NCI-H1930 (cell line): ENCODE measurements at places on chromosomes 4 and X.
A peak's percentile ranks its signal among the peaks of the same experiment; 100 is the strongest.

DNA sequence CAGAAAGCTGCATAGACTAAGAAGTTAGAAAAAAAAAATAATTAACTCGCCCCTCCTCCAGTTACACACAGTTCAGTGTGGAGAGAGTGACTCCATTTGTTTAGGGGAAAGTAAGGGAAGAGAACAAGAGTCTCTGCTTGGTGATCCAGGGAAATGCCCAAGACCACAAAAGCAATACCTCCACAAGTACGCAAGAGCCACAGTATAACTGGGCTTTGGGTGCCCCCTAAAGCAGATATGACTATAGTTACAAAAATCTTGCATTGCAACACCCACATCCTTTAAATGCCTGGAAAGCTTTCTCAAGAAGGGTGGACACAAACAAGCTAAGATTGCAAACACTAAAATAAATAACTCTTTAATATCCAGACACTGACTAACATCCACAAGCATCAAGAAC is 164.2 kb upstream of the NRK start:
- DNase-seq, result no peak

- DNase-seq, result no peak
These were observed 479.5 kb upstream of the FAM47C start for GRCh38 chrX:36528661-36529060.

DNA sequence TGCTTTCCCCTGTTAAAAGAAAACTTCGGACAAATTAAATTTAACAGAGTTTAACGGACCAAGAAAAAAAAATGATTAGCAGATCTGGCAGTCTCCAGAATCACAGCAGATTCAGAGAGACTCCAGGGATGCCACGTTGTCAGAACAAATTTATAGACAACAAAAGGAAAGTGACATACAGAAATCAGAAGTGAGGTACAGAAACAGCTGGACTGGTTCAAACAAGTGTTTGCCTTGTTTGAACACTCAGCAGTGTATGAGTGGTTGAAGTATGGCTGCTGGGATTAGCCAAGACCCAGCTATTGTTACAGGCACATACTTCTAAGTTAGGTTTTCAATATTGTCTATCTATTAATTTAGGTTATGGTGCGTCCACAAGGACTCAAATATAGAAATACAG is 19.1 kb downstream of the PIR start:
- no peak for DNase-seq

DNA sequence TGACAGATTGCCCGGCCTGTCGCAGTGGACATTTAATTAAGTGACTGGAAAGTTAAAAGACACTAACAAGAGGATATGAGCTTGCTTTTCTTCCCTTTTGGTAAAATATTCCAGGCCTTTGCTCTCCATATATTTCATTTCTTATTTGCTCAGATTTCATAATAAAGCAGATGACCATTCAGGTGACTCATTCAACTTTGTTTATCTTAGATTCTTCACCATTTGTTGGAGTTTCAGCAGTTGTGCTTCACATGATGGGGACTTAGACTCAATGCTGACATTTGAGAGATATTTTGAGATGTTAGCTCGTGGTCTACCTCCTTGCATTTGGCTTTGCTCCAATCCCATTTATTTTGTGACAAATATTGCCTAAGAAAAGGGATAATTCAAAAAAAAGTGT is 312.2 kb downstream of the ARHGAP24 start:
- no peak for DNase-seq

GRCh38 chrX:55149242-55149641 is 60.4 kb downstream of the PAGE2 start:
- no peak for DNase-seq

GRCh38 chrX:124289443-124289842 is 43.0 kb upstream of the TEX13D start:
- peak; percentile 39 for DNase-seq

DNA sequence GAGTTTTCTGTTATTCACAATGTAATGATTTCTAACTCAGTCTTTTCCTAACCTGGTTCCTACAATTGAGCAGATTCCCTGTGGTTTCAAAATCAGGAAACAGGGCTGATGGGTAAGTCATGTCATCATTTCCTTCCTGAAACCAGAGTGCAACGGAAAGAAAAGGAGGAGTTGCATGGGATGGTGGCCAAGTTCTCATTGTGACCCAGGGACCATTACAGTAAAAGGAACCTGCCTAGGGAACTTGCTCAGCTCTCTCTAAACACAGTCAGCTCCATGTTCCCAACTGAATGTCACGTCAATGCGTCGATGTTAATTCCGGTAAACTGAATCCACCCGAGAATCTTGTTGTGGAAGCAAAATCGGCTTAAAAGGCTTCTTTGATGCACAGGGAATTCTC is 51.2 kb downstream of the LGI2 start:
- no peak for DNase-seq

- DNase-seq, result no peak
These were observed 101.0 kb upstream of the HS3ST1 start for GRCh38 chr4:11529625-11530201.

DNA sequence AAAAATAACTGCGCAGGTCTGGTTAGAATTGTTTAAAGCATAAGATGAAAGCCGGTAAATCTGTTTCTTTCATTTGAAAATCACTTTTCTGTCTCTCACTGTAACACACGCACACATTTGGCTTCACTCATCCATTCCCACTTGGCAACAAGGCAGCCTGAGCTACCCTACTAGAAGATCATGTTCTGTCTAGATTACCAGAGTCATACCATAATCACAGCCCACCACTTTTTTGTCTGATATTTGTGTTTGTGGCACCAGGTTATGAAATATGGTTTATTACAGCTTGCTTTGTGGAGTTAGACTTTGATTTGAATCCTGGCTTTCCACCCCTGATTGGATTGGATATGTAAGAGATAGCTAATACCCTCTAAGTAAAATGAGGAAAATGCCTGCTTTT is 2.2 kb downstream of the USO1 start:
- DNase-seq, result no peak

- no peak for DNase-seq
These were observed 107.7 kb downstream of the APOOL start for GRCh38 chrX:85111347-85111746.

DNA sequence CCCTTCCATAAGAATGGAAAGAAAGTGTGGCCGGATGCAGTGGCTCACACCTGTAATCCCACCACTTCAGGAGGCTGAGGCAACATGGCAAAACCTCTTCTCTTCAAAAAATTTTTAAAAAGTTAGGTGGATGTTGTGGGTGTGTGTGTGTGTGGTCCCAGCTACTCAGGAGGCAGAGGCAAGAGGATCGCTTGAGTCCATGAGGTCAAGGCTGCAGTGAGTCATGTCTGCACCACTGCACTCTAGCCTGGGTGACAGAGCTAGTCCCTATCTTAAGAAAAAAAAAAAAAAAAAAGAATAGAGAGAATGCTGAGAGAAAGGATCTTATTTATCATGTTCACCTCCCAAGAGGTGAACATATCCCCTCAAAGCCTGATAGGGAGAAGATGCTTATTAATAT is 492.1 kb upstream of the SMIM31 start:
- no peak for DNase-seq

GRCh38 chrX:44619039-44619438 is 76.4 kb upstream of the FUNDC1 start:
- no peak for DNase-seq

DNA sequence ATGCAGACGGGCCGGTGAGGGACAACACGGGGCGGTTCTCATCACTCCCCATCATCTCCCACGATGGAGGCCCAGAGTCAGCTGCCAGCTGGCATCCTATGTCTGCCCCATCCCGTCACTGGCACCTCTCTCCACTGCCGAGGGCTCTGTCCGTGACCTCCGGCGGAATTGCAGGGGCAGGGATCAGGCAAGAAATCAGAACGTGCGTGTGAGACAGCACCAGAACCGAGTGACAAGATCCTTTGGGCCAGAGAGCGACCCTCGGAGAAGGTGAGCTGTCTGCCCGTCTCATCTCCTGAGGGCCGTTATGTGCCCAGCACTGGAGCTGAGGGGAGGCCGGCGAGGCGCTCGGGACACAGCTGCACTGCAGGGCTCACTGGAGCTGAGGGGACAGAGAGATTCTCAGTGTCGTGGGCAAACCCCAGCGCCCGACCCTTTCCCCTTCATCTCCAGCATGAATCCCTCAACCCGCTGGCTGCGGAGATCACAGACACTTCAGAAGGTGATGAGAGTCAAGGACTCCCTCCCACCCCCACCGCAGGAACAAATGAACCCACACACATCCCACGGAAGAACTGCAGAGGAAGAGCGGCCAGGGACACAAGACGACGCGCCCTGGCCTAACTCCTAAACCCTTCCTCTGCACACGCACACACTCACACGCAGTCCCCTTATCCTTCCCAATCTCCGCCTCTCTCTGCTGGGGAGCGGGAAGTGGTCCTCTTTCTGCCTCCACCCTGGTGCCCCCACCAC is 128.7 kb downstream of the AFAP1 start:
- DNase-seq, result no peak

GRCh38 chr4:7950301-7951092 is 10.8 kb upstream of the AFAP1 start:
- no peak for DNase-seq

DNA sequence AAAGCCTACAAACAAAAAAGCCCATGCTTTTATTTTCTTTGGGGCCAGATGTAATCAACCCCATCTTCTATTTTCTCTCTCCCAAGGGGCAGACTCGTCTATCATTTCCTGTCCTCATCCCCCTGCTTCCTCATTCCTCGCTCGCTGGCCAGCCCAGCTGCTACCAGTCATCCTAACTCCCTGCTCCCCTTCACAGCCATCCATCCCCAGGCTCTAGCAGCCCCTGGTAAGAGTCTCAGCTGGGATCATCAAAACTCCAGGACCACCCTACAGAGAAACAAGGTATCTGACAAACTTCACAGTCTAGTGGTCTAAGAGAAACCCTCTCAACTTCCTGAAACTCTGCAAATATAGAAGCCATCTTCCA is 23.6 kb downstream of the SH3KBP1 start:
- DNase-seq, result no peak
